Activated naive CD8-positive, alpha-beta T cell treated with anti-CD3 and anti-CD28 coated beads, Interleukin-2, amount 10 ng/mL, durations not matched to agents 7 days and 5 days (primary cell): ENCODE measurements at places on chromosomes 6 and 20. TPM values are rescaled to one million over a fixed set of nuclear protein-coding genes. Genes with fewer than 3 reads are reported as not detected.
A peak's percentile ranks its signal among the peaks of the same experiment; 100 is the strongest.

DNA sequence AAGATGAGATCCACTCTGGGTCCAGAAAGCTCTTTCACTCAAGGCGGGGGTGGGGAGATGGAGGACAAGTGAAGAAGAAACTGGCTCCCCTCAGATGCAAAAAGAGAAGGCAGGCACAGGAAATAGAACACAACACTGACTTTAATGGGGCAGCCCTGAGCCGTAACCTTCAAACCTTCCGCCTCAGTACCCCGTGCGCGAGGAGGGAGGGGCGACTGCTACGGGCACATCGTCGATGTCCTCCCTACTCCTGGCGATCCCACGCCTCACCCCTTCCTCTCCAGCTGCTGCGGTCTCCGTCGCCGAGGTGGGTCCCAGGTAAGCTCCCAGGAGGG lies 3.9 kb downstream of the SPEF1 start:
- DNase-seq = no peak
- H3K36me3 ChIP-seq = no peaks in the 10 kb centered on the region
- H3K27ac ChIP-seq = no peak overlapping the region
- peaks cover 22% of the 10 kb centered on the region for H3K4me1 ChIP-seq
- peak overlapping the region; percentile 76 for H3K4me3 ChIP-seq

GRCh38 chr20:47859278-47859677 lies 74.0 kb upstream of the SULF2 start:
- DNase-seq = no peak
- H3K4me1 ChIP-seq = no peaks in the 10 kb centered on the region
- H3K36me3 ChIP-seq = no peaks in the 10 kb centered on the region
- H3K27me3 ChIP-seq = peaks cover 11% of the 10 kb centered on the region
- no peak overlapping the region for H3K27ac ChIP-seq
- H3K4me3 ChIP-seq = no peak overlapping the region

- peaks cover 62% of the 10 kb centered on the region for H3K4me1 ChIP-seq
- H3K36me3 ChIP-seq = peaks cover 69% of the 10 kb centered on the region
- no peak for DNase-seq
- no peak overlapping the region for H3K4me3 ChIP-seq
- peak overlapping the region; percentile 32 for H3K27ac ChIP-seq
Observed at GRCh38 chr6:11212664-11213063, 19.8 kb downstream of the NEDD9 start.

GRCh38 chr6:57421503-57421902 lies 104.1 kb downstream of the PRIM2 start:
- no peak overlapping the region for H3K27ac ChIP-seq
- H3K27me3 ChIP-seq = no peaks in the 10 kb centered on the region
- no peak for DNase-seq

DNA sequence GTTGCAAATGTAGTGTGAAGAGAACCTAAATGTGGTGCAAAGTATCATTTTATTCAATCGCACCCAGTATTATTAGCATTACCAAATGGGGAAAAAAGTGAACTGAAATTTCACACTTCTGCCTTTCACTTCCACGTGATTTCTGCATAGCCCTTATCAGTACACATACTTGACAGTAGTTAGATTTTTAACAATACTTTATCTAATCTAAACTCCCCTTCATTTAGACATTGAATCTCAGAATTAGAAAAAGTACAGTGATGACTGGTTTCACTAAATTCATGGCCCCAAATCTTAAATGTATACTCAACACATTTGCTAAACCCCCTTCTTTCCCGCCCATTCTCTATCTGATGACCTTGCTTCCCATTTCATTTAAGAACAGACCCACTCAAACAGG lies 14.3 kb downstream of the STX7 start:
- H3K4me3 ChIP-seq = no peak overlapping the region
- H3K27me3 ChIP-seq = no peaks in the 10 kb centered on the region
- H3K36me3 ChIP-seq = peaks cover 42% of the 10 kb centered on the region
- peaks cover 16% of the 10 kb centered on the region for H3K4me1 ChIP-seq
- H3K27ac ChIP-seq = no peak overlapping the region

- no peaks in the 10 kb centered on the region for H3K36me3 ChIP-seq
- no peak overlapping the region for H3K27ac ChIP-seq
- H3K4me3 ChIP-seq = no peak overlapping the region
- DNase-seq = no peak
Observed at GRCh38 chr6:42493914-42494539, 42.3 kb upstream of the TRERF1 start.

The UST gene
- 2.9 TPM for total RNA-seq

The BMP5 gene
- total RNA-seq = not detected

GRCh38 chr6:87029711-87030314 lies 65.1 kb downstream of the CGA start:
- H3K4me1 ChIP-seq = no peaks in the 10 kb centered on the region
- no peak overlapping the region for H3K4me3 ChIP-seq
- peaks cover 6% of the 10 kb centered on the region for H3K27me3 ChIP-seq
- no peak for DNase-seq

The CLDN20 gene
- not detected for total RNA-seq

GRCh38 chr6:863831-864230 lies 170.9 kb upstream of the EXOC2 start:
- H3K36me3 ChIP-seq = no peaks in the 10 kb centered on the region
- peaks cover 17% of the 10 kb centered on the region for H3K27me3 ChIP-seq
- no peak overlapping the region for H3K27ac ChIP-seq
- no peak for DNase-seq

The TEAD3 gene
- 0.19 TPM for total RNA-seq

The PCK1 gene
- total RNA-seq = not detected
